ENCODE measurements at places on chromosomes 16 and 17.

DNA sequence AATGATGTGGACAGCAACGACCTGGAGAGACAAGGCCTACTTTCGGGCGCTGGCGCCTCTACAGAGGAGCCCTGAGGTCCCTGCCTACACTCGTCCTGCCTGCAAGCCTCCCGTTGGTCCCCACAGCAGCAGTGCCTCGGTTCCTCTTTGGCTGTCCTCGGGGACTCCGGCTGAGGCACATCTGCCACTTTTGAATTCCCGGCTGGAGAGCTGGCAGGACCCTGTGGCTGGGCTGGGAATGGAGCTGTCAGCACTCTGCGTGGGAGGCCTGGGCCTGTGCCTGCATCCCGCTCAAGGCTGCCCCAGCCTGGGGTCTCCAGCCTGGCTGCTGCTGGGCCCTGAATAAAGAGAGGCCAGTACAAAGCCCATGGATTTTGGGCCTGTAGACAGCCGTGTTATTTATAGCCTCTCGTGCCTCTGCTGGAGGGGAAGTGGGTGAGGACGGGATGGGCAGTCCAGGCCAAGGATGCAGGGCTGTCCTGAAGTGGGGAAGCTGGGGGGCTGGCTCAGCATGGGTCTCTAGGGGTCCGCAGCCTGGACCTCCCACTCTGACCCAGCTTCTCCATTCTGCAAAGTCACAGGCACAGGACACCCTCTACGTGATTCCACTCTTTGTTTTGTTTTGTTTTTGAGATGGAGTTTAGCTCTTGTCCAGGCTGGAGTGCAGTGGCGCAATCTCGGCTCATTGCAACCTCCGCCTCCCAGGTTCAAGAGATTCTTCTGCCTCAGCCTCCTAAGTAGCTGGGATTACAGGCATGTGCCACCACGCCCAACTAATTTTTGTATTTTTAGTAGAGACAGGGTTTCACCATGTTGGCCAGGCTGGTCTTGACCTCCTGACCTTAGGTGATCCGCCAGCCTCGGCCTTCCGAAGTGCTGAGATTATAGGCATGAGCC, 10.6 kb upstream of the SPNS2 start:
- no peak for DNase-seq

DNA sequence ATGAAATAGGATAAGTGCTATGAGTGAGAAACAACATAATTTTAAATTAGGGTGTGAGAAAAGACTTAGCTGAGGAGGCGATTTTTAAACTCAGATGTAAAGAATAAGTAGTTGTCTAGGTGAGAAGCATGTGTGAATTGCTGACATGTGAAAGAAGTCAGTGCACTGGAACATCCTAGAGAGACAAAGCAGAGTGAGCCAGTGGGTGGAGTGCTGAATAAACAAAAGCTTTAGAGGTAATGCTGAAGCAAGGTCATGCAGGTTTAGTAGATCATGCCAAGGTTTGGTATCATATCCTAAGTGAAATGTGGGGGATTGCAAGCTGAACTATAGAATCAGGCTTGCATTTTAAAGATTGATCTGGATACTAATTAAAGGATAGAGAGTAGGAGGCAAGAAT, 89.4 kb downstream of the KIF2B start:
- no peak for DNase-seq

- peak; percentile 47 for DNase-seq
Measured at GRCh38 chr17:83109793-83110645, 30.6 kb downstream of the METRNL start.

DNA sequence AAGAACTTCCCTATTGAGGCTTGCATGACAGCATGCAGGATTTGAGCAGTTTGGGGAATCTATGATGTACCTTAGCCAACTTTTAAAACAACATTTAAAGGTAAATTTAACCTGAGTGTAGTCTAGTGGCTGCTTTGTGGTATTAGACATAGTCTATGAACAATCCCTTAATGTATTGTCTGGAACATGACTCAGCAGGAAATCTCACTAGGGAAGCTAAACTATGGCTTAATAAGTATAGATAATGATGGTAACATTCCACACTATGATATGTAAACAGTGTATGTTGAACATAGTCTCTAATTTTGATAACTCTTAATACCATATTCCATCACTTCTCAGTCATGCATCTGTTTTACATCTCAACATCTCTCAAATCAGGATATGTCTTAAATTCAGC, 52.1 kb upstream of the SLC12A3 start:
- no peak for DNase-seq

GRCh38 chr17:41151525-41151924, 1.9 kb upstream of the KRTAP4-5 start:
- DNase-seq, result no peak

DNA sequence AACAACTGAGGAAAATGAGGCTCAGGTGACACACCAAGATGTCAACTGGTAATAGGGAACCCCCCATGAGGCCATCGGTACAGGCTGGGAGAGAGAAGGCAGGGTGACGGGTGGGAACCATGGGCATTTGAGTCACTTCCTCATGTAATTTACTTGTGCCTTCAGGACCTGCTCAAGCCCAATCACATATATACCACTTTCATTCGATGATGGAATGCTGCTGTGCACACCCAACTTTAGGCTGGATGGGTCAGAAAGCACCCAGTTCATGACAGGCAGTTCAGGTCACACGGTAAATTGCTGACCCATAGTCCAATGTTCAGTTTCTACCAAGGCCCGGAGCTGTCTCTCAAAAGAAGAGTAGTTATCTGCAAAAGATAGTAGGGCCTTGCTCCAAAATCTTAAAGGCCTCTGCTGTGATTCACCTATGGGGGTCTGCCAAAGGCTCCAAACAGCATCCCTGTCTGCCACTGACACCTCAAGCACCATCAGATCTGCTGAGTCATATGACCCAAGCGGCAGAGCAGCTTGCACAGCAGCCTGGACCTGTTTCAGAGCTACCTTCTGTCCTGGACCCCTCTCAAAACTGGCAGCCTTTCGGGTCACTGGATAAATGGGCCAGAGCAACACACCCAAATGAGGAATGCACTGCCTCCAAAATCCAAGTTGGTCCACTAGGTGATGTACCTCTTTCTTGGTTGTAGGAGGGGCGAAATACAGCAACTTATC, 24.7 kb downstream of the ZZEF1 start:
- no peak for DNase-seq

- no peak for DNase-seq
Measured at GRCh38 chr17:48528936-48529682, 1.7 kb downstream of the HOXB1 start.

GRCh38 chr16:732936-733335, 6.0 kb downstream of the HAGHL start:
- no peak for DNase-seq
